ENCODE measurements at places on chromosomes 2 and 18.

DNA sequence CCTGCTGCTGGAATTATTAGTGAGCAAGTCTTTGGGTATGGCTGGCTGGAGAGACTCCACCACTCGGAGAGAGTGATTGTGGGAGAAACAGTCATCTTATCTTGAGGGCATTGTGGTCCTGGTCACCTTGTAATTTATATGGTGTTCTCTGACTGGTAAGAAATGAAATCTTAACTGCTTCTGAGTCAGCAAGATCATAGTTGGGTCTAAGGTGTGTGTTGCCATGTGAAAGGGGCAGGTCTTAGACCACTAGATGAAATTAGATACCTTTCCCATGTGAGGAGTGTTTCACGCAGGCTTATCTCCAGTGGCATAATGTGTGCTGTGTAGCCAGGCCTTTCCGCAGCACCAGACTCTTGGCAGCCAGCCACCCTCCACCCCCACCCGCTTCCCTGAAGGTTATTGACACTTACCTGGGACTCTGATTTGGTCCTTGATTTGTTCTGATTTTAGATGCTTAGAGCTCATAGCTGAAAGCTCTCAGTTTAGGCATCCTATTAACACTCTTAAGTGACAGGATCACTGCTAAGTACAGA lies 7.7 kb downstream of the MAPRE3 start:
- peak; percentile 30 for DNase-seq

GRCh38 chr2:69890881-69891280 lies 2.9 kb upstream of the SNRNP27 start:
- DNase-seq: no peak

DNA sequence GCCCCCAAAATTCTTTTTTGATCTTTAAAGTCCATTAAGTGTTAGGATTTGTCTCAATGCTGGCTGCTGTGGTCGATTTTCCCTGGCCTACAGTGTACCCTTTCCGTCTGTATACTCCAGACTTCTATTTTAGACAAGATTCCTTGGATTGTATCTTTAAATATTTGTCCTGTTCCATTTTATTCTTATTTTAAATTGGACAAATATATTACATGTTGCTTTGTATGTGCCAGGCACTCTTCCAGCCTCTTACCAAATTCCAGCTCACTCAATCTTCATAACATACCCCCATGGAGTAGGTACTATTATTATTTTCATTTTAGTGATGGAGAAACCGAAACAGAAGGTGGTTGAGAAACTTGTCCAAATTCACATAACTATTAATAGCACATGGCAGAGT lies 58.1 kb downstream of the VWA3B start:
- no peak for DNase-seq

DNA sequence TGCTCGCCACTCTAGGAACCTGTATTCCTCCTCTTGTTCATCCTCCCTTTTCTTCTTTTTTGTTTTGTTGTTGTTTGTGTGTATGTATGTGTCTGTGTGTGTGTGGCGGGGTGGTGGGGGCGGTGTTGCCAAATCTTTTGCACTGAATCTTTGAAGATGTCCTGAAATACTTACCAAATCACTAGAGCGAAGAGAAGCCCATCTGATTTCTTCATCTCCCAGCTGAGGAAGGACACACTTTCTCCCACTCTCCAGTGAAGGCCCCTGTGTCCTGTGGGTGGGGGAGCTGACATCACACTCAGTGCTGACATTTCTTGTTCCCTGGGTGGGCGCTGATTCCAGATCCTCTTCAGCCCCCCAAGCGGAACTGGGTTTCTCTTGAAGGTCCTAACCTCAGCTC lies 74.5 kb downstream of the NEDD4L start:
- no peak for DNase-seq

DNA sequence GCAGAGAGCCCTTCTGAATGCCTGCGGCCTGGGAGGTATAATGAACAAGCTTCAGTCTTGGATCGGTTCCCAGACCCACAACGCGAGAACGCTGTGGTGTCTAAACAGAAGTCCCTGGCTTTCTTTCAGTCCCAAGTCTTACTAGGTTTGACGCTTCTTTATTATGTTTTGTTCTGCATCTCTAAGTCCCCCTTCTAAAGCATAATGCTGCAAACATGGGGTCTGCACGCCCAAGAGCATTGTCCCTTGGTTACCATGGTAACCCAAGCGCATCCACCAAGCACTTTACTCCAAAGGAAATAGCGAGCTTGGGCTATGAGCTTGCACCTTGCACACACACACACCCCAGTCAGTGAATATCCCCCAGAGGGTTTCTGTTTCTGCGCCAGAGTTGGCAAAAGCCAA lies 193.7 kb downstream of the INO80D start:
- DNase-seq: peak; percentile 65

GRCh38 chr2:14016289-14016955 lies 616.1 kb upstream of the LRATD1 start:
- DNase-seq: no peak

DNA sequence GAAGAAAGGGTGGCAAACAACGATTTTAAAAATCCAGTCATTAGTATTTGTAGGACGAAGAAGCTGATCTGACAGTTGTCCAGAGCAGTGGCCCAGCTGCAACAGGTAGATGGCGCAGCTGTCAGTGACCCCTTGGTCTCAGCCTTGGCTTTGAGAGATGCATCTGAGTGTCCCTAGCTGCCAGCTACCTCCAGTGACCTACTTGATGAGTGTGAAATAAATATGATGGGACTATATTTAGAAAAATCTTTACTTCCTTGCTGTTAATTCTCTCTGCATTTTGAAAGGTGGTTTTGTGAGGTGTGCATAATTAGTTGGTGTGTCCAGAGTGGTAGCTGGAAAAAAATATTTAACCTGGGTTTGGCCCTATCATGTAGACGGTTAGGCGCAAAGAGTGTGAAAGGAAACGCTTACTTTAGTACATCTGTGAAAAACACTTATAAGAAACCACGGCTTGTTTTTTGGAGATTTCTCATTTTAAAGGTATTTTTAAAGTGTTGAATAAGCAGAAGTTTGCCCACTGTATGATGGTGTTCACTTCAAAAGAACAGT lies 963 bp downstream of the INPP1 start:
- DNase-seq: peak; percentile 27

- peak; percentile 45 for DNase-seq
Observed at GRCh38 chr18:72700961-72701710, 157.0 kb upstream of the CBLN2 start.

- no peak for DNase-seq
Observed at GRCh38 chr2:238843476-238843875, 4.4 kb upstream of the TWIST2 start.

DNA sequence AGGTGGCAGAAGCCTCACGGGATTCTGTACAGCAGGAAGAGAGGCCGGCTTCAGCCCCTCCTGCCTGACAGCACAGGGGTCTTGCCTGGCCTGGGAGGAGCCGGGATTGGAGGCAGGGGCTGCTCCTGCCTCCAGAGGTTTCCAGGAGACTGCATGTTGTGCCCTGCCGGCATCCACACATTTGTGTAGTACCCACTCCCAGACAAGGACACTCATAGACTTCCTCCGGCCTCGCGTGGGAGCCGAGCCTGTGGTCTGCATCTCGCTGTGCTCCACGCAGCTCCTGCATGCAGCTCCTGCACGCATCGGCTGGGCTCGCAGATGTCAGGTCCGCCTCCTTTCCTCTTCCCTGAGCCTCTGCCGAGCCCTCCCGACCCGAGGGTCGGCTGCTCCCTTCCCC lies 34.7 kb downstream of the TPO start:
- no peak for DNase-seq

DNA sequence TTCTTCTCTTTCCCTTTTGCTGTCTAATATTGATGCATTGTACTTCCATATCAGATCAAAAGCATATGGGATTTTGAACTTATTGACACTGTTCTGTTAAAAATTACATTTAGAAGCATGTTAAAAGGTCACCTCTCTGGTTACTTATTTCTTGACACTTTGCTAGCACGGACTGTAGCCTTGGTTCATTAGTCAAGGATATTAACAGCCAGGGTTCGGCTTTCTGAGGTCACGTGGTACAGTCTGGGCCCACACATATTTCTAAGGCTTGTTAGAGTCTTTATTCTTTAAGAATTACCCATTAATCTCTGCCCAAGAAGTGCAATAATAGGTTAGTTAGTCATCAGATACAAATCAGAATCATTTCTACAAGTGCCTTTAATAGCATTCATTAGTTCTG lies 1035.8 kb upstream of the FANCL start:
- no peak for DNase-seq

DNA sequence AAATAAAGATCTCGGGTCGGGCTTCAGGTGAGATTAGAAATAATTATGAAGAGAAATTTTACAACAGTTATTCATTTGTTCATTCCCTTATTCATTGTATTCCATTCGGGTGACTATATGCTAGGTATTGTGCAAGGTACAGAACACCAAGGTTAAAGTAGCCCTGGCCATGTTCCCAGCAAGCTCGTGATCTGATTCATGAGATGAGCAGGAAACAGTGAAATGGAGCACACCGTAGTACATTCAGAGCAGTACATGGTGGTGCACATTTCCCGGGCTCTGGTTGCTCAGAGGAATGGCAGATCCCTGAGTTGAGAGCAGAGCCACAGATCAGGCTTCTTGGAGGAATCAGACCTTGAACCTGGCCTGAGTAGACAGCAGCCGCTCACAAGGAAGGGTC lies 87.7 kb downstream of the PRKRA start:
- DNase-seq: no peak

DNA sequence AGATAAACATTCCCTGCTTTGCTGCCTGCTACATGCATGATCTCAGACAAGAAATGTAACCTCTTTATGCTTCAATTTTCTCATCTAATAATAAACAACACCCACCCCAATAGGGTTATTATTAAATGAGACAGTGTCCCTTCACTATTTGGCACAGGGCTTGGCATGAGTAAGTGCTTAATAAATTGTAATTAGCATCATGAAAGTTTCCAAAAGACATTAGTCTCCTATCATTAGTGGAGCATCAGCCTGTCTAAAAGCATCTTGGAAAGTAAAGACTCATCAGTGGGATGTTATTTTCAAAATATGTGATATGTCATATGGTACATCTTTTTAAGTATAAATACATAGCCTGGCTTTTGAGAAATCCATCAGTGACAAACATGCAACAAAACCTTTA lies 275.0 kb downstream of the ZEB2 start:
- no peak for DNase-seq

- no peak for DNase-seq
Observed at GRCh38 chr2:39937621-39938020, 158.6 kb upstream of the THUMPD2 start.

- no peak for DNase-seq
Observed at GRCh38 chr2:217775920-217776503, 226.8 kb downstream of the TNS1 start.

DNA sequence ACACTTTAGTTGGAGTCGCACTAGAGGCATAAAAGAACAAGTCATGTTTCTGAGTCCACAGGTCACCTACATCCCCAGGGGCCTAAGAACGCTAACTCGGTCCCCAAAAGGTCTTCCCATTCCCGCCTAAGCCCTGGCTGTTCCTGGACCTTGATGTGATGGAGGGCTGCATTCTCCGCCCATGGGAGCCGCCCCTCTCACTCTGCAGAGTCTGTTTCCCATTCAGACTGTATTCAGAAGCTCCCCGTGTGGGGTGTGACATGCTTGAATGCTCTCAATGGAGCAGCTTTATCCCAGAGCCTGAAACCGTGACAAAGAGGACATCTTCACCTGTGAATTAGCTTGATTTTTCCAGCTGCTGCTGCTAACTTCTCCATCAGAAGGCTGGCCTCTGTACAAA lies 319.0 kb upstream of the KLHL29 start:
- DNase-seq: no peak

- DNase-seq: no peak
Observed at GRCh38 chr2:240564561-240565332, 3.5 kb upstream of the RNPEPL1 start.

DNA sequence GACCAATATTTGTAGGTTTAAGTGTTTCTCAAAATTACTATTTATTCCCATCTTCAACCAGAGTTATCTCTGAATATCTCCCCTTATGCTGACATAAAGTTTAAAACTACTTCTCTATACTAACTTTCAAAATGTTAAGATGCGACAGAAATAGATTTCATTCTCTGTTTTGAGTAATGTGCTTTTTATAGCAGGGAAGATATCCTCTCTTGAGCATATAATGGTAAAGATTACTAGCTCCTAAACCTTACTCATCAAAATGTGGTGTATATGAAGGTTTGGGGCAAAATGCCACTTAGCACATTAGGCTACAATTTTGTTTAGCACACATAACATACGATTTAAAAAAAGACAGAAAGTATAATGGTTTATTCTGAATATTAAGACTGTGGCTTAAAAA lies 54.4 kb downstream of the CWC22 start:
- DNase-seq: no peak

DNA sequence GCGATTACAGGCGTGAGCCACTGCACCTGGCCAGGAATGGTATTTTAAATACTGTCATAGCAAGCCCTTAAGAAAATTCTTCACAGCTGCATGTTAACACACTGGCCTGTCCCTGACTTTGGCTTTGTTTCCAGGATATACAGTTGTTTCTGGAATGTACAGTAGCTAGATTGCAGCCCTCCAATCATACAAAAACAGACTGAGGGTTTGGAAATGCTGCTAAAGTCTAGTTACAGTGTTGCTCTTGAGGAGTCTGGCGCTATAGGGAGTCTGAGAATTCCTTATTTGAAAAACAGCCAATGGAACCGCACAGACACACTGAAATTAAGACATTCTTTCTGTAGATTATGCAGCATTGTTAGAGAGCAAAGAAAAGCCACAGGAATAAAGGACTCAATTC lies 37.7 kb downstream of the STON1 start:
- DNase-seq: no peak

DNA sequence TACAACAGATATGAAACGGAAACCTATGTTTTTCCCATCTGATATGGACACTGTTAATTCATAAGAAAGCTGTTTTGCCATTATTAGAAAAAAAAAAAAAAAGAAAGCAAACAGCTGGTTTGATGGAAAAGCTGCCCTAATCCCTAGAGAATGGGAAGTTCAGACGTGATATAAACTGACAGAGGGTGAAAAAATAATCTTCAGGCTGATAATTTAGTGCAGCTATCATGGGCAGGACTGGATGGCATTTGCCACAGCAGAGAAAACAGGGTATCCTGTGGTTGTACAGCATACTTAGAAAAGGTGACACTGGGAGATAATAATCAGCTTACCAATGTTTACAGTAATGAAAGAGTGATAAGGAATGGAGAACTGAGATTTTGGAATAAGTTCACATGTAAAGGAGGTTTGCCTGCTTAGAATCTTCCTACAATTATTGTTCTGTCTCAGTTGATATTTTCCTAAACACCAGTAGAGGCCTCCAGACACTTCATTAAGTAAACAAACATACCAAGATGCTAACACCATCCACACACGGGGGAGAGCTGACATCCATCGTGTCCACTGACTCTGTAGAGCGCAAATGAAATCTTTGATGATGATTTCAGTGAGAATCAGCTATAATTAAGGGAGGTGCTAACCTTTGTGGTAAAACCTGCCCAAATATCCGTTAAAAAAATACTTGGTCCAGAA lies 211.6 kb upstream of the MMADHC start:
- DNase-seq: no peak

DNA sequence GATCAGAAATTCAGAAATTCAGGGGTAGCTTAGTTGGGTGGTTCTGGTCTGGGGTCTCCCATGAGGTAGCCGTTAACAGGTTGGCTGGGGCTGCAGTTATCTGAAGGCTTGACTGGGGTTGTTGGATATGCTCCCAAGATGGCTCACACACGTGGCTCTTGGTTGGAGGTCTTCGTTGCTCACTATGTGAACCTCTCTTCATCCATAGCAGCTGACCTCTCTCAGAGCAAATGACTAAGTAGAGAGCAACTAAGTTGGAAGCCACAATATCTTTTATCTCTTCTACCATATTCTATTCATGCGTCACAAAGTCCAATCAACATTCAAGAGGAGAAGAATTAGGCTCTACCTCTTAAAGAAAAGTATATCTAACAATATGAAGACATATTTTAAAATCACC lies 38.7 kb upstream of the SERTAD2 start:
- DNase-seq: no peak

- DNase-seq: no peak
Observed at GRCh38 chr2:219284501-219285372, 5.6 kb downstream of the DNAJB2 start.

Data from NCI-H774 (cell line).